ENCODE measurements at places on chromosomes 7 and 10. TPM values are rescaled to one million over a fixed set of nuclear protein-coding genes. Genes with fewer than 3 reads are reported as not detected.

- DNase-seq, result no peak
- no peaks in the 10 kb centered on the region for H3K4me1 ChIP-seq
- no peaks in the 10 kb centered on the region for H3K36me3 ChIP-seq
- no peak overlapping the region for H3K27ac ChIP-seq
- no peak overlapping the region for H3K4me3 ChIP-seq
Observed at GRCh38 chr10:6667679-6668270, 87.7 kb upstream of the PRKCQ start.

- H3K36me3 ChIP-seq, result peaks cover 30% of the 10 kb centered on the region
- peaks cover under 1% of the 10 kb centered on the region for H3K27me3 ChIP-seq
- no peak overlapping the region for H3K4me3 ChIP-seq
- no peak overlapping the region for H3K27ac ChIP-seq
- peaks cover 50% of the 10 kb centered on the region for H3K4me1 ChIP-seq
- DNase-seq, result no peak
Observed at GRCh38 chr7:23356168-23356567, 57.0 kb downstream of the MALSU1 start.

GRCh38 chr10:14102056-14102455 is 228.7 kb downstream of the FRMD4A start:
- no peaks in the 10 kb centered on the region for H3K4me1 ChIP-seq
- H3K36me3 ChIP-seq, result no peaks in the 10 kb centered on the region
- no peak overlapping the region for H3K27ac ChIP-seq
- no peak overlapping the region for H3K4me3 ChIP-seq

DNA sequence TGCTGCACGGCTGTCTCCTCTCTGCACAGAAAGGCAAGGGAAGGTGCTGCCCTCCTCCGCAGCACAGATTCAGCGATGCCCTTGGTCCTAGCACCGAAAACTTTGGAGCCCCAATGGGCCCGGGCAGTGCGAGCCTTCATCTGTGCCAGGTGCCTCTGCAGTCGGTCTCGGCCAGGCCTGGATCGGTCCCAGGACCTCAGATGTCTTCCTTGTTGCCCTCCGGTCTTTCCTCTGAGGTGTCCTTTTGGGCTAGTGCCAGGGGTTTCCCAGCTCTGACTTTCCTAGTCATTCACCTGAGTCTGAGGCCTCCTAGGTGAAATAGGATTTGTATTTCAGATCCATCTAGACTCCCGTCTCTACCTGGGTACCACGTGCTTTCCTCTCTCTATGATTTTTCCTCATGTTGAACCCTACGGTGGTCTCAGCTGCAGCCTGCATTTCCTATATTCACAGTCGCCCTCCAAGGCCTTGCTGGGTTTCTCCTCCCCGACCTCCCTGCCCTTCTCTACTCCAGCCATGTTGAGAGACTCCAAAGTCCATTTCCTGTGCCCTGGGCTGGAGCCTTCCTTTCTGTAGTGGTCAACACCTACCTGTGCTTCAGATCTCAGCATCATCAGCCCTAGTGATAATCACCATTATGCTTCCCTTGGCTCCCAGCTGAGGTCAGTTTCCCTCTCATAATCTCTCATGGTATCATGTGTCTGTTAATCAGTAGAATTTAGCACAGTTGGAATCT is 92.0 kb upstream of the PRSS58 start:
- H3K27ac ChIP-seq, result no peak overlapping the region
- peaks cover 38% of the 10 kb centered on the region for H3K27me3 ChIP-seq
- H3K4me3 ChIP-seq, result no peak overlapping the region
- peaks cover 1% of the 10 kb centered on the region for H3K4me1 ChIP-seq
- no peak for DNase-seq
- no peaks in the 10 kb centered on the region for H3K36me3 ChIP-seq

- no peaks in the 10 kb centered on the region for H3K36me3 ChIP-seq
- no peak overlapping the region for H3K4me3 ChIP-seq
Observed at GRCh38 chr10:95505084-95505610, 56.0 kb downstream of the SORBS1 start.

GRCh38 chr10:96585736-96586418 is 935 bp downstream of the TM9SF3 start:
- H3K27me3 ChIP-seq, result peaks cover 3% of the 10 kb centered on the region
- peaks cover 9% of the 10 kb centered on the region for H3K36me3 ChIP-seq

DNA sequence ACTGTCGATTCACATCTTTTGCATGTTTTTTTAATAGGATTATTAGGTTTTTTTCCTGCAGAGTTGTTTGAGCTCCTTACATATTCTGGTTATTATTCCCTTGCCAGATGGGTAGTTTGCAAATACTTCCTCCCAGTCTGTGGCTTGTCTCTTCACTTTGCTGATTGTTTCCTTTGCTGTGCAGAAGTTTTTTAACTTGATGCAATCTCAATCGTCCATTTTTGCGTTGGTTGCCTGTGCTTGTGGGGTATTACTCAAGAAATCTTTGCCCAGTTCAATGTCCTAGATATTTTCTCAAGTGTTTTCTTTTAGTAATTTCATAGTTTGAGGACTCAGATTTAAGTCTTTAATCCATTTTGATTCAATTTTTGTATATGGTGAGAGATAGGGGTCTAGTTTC is 95.4 kb downstream of the TBXAS1 start:
- H3K27me3 ChIP-seq, result peaks cover 36% of the 10 kb centered on the region
- H3K27ac ChIP-seq, result no peak overlapping the region
- H3K4me1 ChIP-seq, result no peaks in the 10 kb centered on the region
- H3K36me3 ChIP-seq, result no peaks in the 10 kb centered on the region

DNA sequence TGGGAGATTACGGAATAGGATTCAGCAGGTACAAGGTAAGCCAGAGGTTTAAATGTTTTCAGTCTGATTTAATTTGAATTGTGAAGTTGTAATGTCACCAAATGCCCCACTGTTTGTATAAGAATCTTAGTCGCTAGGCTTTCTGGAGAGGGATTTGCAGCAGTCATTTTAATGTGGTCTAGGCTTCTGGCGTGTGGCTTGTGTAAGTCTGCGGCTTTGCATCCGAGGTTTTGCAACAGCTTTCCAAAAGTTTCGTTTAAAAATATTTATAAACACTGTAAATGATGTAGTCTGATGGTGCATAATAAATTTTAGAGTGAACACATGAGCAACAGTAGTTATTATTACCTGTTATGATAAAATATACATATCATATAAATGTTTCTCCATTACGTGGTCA is 26.1 kb upstream of the BHLHA15 start:
- no peaks in the 10 kb centered on the region for H3K27me3 ChIP-seq
- no peak overlapping the region for H3K4me3 ChIP-seq
- H3K36me3 ChIP-seq, result peaks cover 8% of the 10 kb centered on the region
- peaks cover 20% of the 10 kb centered on the region for H3K4me1 ChIP-seq

DNA sequence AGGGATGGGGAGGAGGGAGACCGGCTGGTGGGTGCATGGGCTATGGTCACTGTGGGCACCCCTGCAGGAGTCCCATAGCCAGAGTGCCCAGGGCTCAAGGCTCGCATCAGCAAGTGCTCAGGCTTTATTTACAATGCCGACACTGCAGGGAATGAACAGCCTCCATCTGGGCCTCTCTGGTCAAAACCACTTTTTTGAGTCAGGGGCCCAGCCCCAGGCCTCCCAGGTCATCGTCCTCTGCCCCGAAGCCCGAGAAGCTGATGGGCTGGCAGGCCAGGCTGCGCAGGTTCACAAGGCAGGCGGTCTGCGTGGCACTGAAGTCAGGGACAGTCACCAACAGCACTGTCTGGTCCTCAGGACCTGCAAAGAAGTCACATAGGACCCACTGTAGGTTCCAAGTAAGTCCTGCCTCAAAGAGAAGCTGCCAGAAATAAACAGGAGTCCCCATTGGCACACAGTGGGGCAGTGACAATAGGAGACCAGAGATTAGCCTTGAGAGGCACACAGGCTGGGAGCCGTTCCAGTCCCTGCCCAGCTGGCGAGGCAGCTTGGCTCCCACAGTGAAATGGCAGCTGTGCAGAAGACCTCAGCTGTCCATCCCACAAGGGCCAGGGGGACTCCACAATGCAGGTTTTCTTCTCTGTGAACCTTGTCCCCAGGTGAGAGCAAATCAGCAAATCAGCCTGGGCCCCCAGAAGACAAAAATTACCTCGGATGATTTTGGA is 8.6 kb downstream of the POLD2 start:
- H3K27ac ChIP-seq, result no peak overlapping the region
- H3K4me1 ChIP-seq, result peaks cover 12% of the 10 kb centered on the region
- H3K36me3 ChIP-seq, result peaks cover 19% of the 10 kb centered on the region
- H3K27me3 ChIP-seq, result peaks cover 7% of the 10 kb centered on the region
- no peak overlapping the region for H3K4me3 ChIP-seq

DNA sequence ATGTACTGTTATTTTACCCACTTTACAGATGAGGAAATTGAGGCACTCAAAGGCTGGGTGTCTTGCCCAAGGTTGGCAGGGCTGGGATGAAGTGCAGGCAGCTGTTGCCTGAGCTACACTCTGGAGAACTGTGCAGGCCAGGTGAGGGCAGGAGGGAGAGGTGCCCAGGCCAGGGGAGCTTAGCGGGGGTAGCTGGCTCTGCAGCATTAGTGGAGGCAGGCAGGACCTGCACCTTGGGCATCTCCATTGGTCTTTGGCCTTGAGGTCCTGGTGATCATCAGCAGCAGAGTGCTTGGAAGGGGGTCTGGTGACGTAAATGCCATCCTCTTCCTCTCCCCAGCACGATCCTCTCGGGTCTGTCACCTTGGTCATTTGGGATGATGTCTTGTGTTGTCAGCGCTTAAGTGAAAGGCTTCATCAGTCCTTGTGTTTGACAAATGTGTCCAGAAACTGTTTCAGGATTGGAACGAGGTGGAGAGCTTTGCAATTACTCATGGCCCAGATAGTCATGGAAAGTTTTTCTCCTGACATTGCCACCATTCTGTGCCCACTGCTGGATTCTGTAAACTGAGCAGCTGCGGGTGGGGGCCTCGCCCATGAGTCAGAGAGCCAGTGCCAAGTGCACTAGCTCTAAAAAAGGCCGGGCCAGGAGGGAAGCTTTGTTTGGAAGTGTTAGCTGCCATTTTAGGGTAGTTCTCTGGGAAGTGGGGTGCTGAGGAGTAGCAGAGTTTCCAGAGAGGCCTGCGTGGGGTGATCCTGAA is 47.6 kb downstream of the TSPAN15 start:
- H3K27ac ChIP-seq, result no peak overlapping the region
- no peaks in the 10 kb centered on the region for H3K36me3 ChIP-seq
- H3K4me1 ChIP-seq, result peaks cover 18% of the 10 kb centered on the region
- H3K4me3 ChIP-seq, result no peak overlapping the region
- peaks cover 6% of the 10 kb centered on the region for H3K27me3 ChIP-seq
- DNase-seq, result peak; percentile 16

DNA sequence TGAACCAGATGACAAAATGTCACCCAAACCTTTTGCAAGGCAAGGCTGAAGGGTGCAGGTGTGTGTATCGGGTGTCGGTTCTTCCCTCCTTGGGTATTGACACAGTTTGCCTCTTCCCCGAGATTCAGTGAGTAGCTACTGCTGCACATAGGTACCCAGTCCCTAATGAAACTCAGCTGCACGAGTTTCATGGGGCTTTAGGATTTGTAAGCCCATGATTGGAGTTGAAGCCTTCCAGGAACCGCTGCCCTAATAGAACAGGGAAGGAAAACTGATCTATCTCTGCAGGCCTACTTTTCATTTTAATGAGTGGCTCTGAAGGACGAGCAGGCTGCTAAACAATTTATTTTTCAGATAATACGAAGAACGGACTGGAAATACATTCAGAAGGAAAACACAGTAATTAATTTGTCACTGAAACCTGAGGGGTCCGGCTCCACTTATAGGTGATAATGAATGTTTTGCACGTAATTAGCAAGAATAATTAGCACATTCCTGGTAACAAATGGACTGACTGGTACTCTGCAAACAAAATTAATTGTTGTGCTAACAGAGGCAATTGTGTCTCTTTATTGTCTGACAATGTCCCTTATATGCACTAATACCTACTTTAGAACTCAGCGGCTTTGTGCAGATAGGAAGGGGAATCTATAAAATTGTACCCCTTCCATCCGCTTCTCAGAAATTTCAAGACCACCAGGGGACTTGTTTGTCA is 49.6 kb upstream of the FZD8 start:
- no peak overlapping the region for H3K4me3 ChIP-seq
- H3K36me3 ChIP-seq, result no peaks in the 10 kb centered on the region
- DNase-seq, result no peak
- peaks cover 15% of the 10 kb centered on the region for H3K27me3 ChIP-seq

DNA sequence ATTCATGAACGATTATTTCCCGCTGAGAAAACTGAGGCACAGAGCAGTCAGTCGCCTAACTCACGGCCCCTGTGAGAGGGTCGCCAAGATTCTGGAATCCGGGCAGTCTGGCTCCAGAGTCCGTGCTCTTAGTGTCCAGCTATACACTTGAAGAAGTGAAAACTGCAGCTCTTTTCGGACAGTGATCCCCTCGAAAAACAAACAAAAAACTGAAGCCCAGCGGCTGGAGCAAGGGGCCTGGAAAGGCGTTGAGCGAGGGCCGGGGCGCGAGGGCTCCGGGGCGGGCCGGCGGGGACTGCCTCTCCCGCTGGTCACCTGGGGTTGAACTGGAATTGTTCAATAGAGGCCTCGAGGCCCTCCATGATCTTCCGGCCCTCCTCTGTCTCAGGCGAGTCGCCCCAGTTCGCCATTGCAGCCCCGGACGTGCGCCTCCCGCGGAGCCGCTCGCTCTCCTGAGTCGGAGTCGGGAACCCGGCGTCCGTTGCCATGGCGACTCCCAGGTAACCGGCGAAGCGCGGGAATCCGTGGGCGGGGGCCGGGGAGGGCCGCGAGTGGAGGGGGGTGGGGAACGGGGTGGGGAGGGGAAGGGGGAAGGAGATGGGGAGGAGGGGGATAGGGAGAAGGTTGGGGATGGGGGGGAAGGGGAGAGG is 881 bp downstream of the C10orf67 start:
- H3K27me3 ChIP-seq, result peaks cover 1% of the 10 kb centered on the region
- H3K36me3 ChIP-seq, result no peaks in the 10 kb centered on the region
- peak overlapping the region; percentile 67 for H3K27ac ChIP-seq
- H3K4me1 ChIP-seq, result peaks cover 67% of the 10 kb centered on the region
- H3K4me3 ChIP-seq, result peak overlapping the region; percentile 89

DNA sequence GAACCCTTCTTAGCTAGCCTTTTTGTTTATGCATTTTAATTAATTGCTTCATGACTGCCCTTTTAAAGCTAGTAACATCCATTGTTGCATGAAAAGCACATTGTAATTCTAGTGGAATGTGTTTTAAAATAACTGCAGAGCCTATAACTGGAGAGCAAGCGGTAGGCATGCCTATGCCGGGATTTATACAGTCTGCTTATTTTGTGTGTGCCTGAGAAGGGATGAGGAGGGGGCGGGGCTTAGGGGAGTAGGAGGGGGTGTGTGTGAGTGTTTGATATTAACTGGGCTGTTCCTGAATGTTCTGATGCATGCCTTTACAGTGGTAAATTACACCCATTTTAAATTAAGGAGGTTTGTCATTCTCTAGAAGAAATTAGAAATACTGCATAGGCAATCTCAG is 208.1 kb downstream of the TCF7L2 start:
- peaks cover 6% of the 10 kb centered on the region for H3K27me3 ChIP-seq
- H3K4me3 ChIP-seq, result no peak overlapping the region
- H3K4me1 ChIP-seq, result peaks cover 11% of the 10 kb centered on the region
- peaks cover 35% of the 10 kb centered on the region for H3K36me3 ChIP-seq
- DNase-seq, result peak; percentile 36
- H3K27ac ChIP-seq, result peak overlapping the region; percentile 70

The TMEM196 gene
- total RNA-seq, result not detected

The FKBP6 gene
- total RNA-seq, result not detected

The SORCS3 gene
- total RNA-seq, result not detected

The LEP gene
- not detected for total RNA-seq

The FAM221A gene
- not detected for total RNA-seq

The SLIT1 gene
- total RNA-seq, result not detected

The XRCC2 gene
- total RNA-seq, result 4.2 TPM

The GPR85 gene
- 2.0 TPM for total RNA-seq

The HTR7 gene
- total RNA-seq, result 0.27 TPM

The PRLHR gene
- not detected for total RNA-seq
